ENCODE measurements at places on chromosomes 13 and 19. TPM values are rescaled to one million over a fixed set of nuclear protein-coding genes. Genes with fewer than 3 reads are reported as not detected.
A peak's percentile ranks its signal among the peaks of the same experiment; 100 is the strongest.

DNA sequence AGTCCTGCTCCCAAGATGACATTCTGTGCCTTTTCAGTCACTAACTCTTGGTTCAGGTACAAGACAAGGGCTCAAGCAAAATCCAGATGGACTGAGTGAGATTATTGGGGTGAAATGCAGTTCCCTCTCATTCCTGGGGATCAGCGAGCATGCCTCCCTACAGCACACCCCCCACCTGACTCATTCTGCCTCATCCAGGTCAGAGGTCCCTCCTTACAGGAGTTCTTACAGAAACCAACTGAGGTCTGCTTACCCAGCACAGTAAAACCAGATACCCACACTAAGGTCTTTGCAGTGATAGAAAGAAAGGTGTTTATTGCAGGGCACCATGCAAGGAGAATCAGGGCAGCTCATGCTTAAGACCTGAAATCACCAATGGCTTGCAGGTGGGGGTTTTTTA, 21.6 kb upstream of the MRI1 start:
- peak; percentile 16 for DNase-seq

GRCh38 chr19:1365319-1366269, 18.1 kb upstream of the NDUFS7 start:
- DNase-seq: peak; percentile 30

DNA sequence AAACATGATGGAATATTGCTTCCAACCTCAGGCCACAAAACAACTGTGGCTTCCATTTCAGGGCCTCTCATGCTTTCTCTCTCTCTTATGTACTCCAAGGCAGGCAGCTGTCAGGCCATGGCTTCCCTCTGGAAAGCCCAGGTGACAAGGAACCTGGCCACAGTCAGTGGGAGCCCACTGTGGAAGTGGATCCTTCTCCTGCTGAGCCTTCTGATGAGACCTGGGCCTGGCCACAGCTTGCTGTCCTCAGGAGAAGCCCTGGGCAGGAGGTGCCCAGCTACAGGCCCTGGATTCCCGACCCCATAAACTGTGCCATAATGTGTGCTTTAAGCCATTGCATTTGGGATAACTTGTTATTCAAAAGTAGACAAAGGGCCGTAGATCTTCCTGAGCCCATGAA, 71.2 kb downstream of the SPACA7 start:
- DNase-seq: no peak

DNA sequence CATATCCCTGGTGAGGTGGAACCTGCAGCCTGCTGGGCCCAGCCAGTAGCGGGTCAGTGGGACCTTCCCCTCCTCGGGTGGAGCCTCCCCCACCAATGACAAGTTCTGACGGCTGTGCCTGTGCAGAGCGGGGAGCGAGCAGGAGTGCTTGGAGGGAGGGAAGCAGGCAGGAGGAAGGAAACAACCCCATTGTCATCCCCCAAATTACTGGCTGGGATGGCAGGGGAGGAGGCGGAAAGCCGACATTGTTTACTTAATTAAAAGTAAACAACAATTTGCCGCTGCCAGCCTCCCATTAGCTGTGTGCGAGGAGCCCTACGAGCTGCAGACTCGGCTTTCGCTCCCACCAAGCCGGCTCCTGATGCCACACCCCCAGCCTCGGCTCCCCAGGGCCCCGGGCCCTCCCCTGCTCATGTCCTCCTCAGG, 45.5 kb downstream of the LYL1 start:
- no peak for DNase-seq

DNA sequence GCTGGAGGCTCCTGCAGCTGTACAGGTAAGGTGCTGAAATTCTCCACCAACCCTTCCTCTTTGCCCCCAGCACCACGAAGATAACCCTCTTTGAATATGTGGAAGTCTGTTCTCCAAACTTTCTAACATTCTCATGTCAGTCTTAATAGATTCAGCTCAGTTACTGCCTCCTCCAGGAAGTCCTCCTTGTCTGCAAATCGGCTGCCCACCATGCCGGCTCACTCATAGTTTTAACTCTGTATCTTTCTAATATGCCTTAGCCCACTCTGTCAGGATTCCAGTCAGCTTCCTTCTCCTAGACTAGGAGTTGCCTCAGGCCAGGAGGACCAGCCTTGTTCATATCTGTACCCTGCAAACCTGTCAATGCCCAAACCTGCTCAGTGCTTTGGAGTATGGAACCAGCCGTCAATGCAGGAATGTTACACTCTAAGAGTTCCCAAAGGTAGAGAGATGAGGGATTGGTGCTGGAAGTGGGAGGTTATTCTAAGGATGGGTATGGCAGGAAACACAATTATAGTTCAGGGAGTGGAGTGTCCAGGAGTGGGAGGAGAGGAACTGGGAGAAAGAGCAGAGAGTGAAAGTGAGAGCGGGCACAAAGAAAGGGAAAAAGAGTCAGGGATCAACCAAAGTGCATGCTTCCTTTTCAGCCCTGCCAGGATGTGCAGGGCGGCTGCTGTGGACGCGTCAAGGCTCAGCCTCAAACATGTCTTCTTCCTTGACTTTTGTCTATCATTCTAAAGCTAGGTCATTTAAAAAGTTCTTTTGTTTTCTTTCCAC, 38.0 kb upstream of the ALOX5AP start:
- peak; percentile 49 for DNase-seq

GRCh38 chr19:590396-590745, 690 bp downstream of the HCN2 start:
- peak; percentile 45 for DNase-seq

GRCh38 chr19:38739440-38740256, 4.6 kb downstream of the CAPN12 start:
- no peak for DNase-seq

DNA sequence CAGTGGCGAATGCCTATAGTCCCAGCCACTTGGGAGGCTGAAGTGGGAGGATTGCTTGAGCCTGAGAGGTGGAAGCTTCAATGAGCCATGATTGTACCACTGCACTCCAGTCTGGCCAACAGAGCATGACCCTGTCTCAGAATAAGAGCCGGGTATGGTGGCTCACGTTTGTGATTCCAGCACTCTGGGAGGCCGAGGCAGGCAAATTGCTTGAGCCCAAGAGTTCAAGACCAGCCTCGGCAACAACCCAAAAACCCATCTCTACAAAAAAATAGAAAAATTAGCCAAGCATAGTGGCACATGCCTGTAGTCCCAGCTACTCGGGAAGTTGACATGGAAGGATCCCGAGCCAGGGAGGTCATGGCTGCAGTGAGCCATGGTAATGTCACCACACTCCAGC, 5.3 kb upstream of the NECTIN2 start:
- DNase-seq: no peak

DNA sequence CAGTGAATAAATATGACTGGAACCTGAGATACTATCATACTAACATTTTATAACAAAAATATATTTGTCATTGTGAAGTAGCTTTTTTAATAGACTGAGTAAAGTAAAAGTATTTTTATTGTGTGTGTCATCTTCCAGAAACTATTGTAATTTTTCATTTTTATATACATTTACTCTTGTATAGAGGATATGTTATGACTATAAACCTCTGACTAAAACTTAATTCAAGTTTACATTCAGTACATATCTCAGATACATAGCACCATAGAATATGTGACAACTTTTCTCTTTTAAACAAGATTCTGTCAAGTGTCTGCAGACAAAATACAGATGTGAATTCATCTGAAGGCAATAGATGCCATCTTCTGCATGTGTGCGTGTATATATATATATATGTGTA, 704.3 kb downstream of the SLITRK1 start:
- no peak for DNase-seq

GRCh38 chr19:368630-369024, 24.0 kb upstream of the MIER2 start:
- DNase-seq: no peak

GRCh38 chr19:28876609-28877123, 336.3 kb downstream of the UQCRFS1 start:
- no peak for DNase-seq

- DNase-seq: peak; percentile 38
Observed at GRCh38 chr19:49591731-49592485, 926 bp downstream of the PRR12 start.

DNA sequence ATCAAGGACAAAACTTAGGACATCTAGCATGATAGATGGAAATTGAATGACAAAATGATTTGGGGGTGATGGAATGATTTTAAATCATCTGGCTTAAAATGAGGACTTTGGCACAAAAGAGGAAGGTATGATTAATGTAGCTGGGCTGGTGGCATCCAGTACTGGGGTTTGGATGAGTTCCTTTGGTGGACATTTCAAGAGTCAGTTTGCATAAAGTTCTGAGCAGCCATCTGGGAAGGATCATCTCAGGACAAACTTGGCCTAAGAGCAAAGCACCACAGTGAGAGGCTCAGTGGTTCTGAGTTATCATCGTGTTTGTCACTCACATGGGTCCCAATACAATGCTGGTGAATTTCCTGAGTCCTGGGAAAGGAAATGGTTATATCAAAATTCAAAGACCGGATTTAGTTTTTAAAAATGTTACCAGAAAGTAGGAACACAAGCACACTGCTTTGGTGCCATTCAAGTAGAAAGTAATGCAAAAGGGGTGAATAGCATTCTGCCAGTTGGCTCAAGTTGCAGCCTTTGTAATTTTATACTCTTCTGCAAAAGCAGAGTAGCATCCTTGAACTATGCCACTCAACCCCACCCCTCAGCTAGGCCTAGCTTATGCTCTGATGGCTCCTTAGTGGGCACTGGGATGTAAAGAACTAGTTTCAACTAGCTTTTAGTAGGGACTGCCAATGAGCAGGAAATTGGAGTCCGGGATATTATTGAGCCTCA, 219.0 kb downstream of the COG6 start:
- DNase-seq: no peak

DNA sequence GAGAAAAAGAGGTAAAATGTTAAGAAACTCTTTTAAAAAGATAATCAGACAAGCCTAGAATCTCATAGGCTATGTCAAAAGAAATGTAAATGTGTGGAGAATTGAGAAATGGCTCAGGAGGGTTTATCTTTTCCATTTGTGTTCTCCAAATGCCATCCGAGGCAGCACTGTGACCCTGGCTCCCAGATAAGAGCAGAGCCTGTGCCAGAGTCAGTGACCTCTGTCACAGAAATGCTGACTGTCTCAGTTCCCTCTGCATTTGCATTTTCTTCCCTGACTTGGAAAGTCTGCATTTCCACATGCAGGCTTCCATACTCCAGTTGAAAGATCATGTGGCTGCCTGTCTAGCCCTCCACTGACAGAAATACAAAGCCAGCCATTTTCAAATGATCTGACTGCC, 42.0 kb downstream of the SERTM1 start:
- DNase-seq: no peak

- no peak for DNase-seq
Observed at GRCh38 chr13:108120856-108121255, 94.5 kb downstream of the LIG4 start.

DNA sequence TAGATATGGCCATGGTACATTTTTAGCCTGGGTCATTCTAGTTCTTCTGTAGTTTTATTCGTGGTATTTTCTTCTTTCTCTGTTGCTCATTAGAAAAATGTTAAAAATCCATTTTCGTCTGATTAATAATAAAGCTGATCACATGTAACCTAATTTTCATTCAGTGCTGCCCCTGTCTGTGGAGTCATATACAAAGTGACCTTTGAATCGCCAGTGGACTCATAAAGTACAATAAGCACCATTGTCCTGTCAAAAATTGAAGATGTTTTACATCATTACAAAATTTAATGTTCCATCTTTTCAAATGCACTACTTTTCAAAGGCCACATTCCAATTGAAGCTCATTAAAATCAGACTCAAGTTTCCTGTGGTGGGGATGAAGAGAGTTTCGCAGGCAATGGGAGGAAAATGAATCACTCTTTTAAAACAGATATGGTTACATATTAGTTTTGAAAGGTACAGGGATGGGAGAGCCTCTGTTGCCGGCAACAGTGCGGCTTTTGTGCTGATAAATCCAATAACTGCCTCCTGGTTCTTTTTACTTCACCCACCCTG, 205.4 kb downstream of the ZNF536 start:
- DNase-seq: no peak

GRCh38 chr13:31545616-31546015, 193.7 kb upstream of the RXFP2 start:
- DNase-seq: no peak

DNA sequence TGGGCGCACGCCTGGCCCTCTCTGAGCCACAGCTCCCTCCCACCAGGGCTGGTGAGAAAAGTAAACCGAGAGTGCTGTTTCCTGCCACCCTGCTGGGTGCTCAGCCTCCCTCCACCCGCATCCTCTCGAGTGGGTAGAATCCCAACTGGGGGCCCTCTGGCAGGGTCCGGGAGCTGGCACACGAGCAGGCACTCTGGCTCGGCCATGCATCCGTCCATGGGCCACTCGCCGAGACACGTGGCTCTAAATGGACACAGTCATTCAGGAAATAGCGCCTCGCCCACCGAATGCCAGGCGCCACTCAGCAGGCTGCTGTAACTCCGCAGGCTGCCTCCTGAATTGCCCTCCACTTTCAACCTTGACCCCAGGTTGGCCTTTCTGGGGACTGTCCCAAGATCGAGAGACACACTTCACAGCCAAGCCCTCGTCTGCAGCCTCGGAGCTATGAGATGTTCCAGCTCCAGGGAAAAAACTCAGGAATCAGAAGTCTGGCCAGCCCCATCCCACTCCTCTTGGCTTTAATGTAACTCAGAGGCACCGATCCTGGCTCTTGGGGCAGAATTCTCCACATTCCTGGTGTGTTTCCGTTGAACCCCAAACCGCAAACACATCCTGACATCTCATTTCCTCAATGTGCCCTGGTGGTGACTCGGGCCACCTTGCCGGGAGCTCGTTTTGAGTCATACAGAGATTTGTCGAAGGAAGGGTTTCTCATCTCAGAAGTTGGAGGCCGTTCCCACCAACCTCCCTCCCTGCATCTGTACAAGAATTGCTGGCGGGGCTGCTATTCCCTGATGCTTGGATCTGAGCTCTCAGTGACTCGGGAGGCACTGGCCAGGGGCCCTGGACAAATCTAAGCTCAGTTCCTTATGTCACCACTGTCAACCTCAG, 14.1 kb downstream of the KLF2 start:
- peak; percentile 87 for DNase-seq

DNA sequence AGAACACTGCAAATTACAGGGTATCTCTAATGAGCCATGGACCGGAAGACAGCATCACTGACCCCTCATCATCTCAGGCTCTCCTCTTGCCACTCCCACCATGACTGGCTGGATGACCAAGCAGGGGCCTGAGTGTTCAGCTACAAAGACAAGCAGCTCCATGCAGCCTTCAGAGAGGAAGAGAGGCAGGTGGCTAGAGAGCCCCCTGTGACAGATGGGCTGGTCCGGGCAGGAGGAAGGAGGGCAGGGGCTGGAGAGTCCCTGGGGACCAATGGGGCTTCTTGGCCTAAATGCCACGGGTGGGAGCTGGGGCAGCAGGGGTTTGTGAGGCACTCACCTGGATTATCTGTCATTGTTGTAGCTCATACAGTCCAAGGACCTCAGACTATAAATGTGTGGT, 12.8 kb upstream of the RASA3 start:
- DNase-seq: no peak

Gene IZUMO2
- not detected for total RNA-seq

Gene LRRC4B
- total RNA-seq: 0.17 TPM

Gene ZNF536
- 0.50 TPM for total RNA-seq

Gene ABHD8
- 10.3 TPM for total RNA-seq

Gene WDR62
- total RNA-seq: 2.8 TPM

All from fibroblast of lung (primary cell).